ENCODE measurements at places on chromosomes 5 and 9.

DNA sequence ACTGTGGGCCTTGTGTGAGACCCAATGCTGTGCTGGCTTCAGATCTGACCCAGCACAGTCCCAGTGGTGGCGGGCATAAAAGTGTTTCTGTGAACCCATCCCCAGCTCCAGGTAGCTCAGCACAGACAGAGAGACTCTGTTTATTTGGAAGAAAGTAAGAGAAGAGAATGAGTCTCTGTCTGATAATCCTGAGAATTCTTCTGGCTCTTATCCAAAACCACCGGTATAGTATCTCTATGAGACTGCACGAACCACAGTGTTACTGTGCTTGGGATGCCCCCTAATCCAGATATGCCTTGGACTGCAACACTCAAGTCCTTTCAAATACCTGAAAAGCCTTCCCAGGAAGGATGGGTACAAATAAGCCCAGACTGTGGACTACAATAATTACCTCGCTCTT lies 1660.8 kb upstream of the ACO1 start:
- no peak for DNase-seq

DNA sequence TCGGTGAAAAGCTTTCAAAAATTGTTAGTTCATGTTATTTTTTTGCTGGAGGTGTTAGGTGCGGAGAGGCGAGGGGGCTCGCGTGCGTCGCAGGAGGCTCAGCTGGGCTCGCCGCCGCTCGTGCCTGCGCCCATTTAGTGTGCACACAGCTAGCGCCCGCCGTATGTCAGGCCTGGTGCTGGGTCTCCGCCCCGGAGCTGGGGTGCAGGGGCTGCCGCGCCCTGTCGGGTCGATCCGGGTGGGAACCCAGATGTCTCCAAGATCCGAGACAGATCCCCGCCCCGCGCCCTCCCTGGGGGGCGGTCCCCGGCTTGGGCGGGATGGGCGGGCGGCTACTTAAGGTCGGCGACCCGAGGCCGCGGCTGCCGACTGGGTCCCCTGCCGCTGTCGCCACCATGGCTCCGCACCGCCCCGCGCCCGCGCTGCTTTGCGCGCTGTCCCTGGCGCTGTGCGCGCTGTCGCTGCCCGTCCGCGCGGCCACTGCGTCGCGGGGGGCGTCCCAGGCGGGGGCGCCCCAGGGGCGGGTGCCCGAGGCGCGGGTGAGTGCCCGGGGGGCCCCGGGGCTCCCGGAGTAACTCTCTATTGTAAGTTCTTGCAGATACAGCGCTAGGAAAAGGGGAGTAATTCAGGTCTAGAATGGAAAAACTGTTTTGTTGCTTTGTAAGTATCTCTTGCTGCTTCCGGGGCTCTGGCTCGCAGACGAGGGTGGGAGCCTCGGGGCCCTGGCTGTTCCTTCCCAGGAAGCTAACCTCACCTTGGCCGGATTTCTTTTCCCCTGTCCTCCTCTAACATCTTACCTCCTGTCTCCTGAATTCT lies 31.7 kb downstream of the GSN start:
- DNase-seq, result peak; percentile 75

DNA sequence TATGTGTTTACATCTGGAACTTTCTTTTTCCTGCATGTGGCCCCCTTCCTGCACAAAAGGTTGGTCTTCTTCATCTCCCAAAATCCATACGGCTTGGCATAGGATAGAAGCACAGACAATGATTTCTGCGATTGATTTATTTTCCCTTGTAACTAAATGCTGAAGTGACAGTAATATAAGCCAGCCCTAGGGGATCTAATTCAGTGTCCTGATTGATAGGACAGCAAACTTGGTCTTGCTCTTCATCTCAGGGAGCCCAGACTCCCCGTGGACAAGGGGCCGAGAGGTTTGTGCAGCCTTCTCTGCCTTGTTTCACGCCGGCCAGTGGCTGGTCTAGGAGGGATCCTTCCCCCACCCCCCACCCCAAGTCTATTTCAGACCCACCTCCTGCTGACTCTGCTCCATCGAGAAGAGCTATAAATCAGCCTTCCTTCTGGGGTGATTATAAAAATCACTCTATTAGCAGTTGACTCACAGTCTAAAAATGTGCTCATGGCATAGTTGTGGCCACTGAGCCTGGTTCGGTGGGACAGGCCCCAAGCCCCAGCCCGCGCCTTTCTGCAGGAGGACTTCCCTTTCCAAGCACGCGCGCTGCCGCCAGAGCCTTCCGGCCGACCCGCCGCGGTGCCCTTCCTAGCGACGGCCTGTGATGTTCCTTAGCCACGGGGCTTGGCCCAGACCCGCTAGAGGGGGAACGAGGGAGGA lies 89.8 kb upstream of the COL5A1 start:
- peak; percentile 91 for DNase-seq

DNA sequence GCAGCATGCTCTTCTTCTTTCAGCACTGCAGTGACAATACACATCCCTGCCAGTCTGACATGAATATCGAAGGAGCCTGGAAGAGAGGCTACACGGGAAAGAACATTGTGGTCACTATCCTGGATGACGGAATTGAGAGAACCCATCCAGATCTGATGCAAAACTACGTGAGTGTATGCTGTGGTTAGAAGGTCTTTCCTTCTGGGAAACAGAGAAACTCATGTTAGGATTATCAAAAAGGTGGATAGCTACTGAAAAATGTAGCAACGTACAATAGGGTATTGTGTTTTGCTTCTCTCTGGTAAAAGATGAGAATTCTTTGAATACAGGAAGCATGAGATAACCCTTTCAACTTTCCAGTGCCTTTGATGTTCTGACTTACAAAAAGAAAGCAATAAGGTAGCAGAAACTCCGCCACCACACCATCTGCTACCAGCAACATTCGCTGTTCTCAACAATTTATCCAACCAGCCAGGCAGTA lies 133.3 kb downstream of the PCSK5 start:
- no peak for DNase-seq

DNA sequence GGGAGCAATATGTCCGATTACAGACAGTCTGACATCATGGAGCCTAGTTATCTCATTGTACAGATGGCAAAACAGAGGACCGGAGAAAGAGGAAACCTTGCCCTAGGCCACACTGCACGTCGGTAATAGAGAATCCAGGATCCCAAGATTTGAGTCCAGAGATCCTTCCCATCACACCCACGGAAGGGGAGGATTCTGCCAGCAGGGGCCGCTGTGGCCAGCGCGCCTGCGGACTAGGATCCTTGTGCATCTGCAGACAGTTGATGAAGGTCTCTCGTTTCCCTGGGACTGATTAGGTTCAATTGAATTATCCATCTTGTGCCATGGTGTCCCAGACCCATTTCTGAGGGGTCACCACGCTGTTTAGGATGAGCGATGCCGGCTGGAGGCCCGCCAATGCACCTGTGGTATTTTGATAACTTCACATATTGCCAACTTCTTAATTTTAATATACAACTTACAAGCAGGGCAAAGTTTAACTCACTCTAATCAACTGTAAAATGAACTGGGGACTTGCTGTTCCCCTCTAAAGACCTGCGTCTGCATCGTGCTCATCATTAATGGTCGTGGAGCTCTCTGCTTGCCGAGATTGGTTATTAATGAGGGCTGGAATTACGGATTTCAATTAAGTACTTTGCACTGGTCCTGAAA lies 592.7 kb upstream of the BRINP1 start:
- peak; percentile 37 for DNase-seq

DNA sequence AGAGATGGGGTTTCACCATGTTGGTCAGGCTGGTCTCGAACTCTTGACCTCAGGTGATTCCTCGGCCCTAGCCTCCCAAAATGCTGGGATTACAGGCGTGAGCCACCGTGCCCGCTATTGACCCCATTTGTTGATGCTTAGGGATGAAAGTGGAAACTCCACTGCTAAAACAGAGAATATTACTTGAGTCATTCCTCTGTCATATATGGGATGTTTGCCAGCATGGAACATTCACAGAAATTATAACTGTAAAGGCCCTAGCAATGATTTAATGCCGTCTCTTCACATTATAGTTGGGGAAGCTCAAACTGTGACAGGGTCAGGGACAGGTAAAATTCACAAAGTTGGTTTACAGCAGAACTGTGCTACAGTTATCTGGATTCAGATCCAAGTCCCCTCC lies 94.5 kb downstream of the TMC1 start:
- no peak for DNase-seq

- no peak for DNase-seq
These were observed 139.1 kb downstream of the PIP5K1B start for GRCh38 chr9:68844157-68844556.

GRCh38 chr5:150582241-150583109 lies 58.0 kb upstream of the SYNPO start:
- peak; percentile 90 for DNase-seq

DNA sequence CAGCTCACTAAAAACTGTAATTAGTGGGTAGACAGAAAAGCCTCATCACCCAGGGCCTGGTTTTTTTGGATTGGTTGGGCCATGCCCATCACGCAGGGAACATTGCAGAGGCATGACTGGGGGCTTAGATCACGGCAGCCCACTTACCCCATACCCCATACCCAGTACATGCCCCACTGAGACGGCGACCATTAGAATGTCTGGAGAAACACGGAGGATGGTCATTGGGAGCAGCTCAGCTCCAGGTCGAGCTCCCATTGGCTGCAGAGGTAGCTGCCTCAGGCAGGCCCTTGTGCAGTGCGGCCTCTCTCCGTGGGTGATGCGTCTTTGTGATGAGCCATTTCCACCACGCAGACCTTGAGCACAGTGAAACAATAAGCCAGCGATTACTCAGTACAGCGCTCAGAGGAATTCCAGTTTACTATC lies 204.0 kb downstream of the GADD45G start:
- DNase-seq, result no peak

GRCh38 chr9:134297576-134297975 lies 28.7 kb upstream of the RXRA start:
- no peak for DNase-seq

DNA sequence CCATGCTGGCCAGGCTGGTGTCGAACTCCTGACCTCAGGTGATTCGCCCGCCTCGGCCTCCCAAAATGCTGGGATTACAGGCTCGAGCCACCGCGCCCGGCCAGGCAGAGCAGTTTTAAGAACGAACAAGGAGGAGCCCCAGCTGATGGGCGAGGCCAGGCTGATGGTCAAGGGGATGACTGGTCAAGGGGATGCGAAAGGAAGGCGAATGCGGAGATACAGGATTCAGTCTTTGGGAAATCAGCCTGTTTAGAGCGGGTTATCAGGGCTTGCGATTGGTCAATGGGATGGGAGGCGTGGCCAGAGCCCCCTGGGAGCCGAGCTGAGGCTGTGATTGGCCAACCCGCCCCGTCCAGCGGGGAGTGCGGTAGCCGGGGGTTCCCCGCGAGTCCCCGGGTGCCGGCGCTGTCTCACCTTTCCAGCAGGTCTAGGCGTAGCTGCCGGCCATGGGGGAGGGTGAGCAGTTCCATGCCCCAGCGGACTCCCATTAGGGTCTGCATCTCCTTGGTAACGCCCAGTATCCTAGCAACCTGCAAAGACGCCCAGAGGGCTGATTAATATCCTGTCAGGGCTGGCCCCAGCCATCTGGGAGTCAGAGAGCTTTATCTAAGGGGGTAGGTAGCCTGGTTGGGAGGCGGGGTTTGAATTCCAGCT lies 7.5 kb upstream of the TOR2A start:
- peak; percentile 66 for DNase-seq

DNA sequence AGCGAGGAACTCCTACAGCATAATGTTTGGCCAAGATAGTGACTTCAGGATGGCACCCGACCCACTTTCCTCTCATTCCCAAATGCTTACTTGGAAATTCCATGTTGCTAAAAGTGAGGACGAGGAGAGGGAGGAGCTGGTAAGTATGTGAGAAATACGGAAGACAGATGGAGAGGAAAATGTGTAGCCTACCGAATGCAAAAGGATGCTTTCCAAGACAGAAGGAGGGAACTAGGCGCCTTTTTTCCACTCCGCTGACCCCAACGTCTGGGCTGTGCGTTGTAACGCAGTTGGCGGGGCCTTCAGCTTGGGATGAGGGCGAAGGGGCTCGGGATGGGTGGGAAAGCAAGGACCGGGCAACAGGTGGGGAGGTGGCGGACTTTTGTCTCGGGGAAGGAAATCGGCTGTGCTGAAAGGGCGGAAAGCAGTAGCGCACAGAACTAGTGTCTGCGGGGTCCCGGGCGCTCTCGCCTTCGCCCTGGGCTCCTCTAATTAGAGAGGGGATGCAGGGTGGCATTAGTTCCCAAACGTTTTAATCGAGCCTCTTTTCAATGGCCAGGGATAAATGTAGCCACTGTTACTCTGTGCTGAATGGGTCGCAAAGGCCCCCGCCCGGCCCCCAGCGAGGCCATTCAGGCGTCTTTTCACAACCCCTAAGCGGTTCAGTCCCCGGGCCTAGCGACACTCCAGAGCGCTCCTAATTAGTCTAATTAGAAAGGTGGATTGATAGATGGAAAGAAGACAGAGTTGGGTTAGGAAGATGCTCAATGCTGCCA lies 12.6 kb downstream of the FOXD1 start:
- DNase-seq, result no peak

DNA sequence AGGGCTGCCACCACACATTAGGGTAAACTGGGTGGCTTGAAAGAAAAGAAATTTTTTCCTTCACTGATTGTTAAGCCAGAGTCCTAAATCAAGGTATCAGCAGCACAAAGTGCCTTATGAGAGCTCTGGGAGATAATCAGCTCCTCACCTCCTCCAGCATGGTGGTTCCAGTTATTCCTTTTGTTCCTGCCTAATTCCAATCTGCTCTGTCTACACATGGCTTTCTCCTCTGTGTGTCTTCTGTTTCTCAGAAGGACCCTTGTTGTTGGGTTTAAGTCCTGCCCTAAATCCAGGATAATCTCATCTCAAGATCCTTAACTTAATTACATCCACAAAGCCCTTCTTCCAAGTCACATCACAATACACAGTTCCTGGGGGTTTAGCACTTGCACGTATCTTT lies 1352.0 kb upstream of the CDH9 start:
- no peak for DNase-seq

DNA sequence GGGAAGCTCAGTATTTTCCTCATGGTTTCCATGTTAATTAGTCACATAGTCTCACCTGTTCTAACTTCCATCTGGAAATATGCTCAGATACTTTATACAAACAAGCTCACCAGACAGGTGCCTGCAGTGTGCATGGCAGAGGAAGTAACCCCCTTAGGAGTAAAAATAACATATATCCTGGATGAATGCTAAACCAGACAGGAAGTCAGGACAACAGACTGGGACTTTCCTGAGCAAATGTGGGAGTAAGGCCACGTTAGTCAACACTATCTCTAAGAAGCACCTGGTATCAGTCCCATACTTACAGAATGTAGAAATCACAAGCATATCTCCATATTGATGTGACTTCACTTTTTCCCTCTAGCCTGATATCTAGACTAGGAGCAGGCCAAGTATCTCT lies 128.4 kb downstream of the SEC61B start:
- no peak for DNase-seq

GRCh38 chr5:65338606-65339151 lies 143.0 kb downstream of the ADAMTS6 start:
- DNase-seq, result no peak

DNA sequence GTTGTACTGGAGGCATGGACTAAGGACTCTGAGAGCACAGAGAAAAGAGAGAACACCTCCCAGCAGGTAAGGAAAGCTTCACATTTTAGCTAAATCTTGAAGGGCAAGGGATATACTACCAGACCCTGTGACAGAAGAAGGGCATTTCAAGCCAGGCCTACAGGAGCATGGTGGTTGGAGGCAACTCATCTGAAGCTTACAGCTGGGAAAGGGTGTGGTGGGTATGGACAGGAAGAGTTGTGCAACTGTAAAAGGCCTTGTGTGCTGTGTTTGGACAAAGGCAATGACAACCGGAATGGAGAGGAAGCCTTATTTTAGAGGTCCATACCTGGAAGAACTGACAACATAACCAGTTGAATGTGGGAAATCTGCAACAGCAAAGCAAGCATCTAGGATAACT lies 31.2 kb downstream of the NIPSNAP3B start:
- no peak for DNase-seq

- no peak for DNase-seq
These were observed 34.3 kb upstream of the OLFM1 start for GRCh38 chr9:135053133-135053532.
